Activated CD4-positive, alpha-beta T cell treated with anti-CD3 and anti-CD28 coated beads, Interleukin-2, amount 10 ng/mL, durations not matched to agents 24 days and 14 days (primary cell): ENCODE measurements at places on chromosomes 6 and 20. TPM values are rescaled to one million over a fixed set of nuclear protein-coding genes. Genes with fewer than 3 reads are reported as not detected.

The KIF25 gene
- not detected in 2 replicates for total RNA-seq

The CALHM4 gene
- not detected in 2 replicates for total RNA-seq

The SPO11 gene
- total RNA-seq, result not detected in 2 replicates

The GSTA3 gene
- total RNA-seq, result not detected in 2 replicates

The RAET1E gene
- total RNA-seq, result not detected in 2 replicates

The NRSN2 gene
- 5.1 and 7.0 TPM in 2 replicates for total RNA-seq

The NDUFAF5 gene
- total RNA-seq, result 32.3 and 32.8 TPM in 2 replicates

The MUCL3 gene
- not detected in 2 replicates for total RNA-seq

The CRISP3 gene
- not detected in 2 replicates for total RNA-seq

The SLC44A4 gene
- total RNA-seq, result 0.21 TPM in 1 of 2 replicates, not detected in the other

The FGD2 gene
- 0.57 and 0.58 TPM in 2 replicates for total RNA-seq

The SLC32A1 gene
- not detected in 2 replicates for total RNA-seq
